ENCODE measurements at places on chromosomes 2 and 18.

DNA sequence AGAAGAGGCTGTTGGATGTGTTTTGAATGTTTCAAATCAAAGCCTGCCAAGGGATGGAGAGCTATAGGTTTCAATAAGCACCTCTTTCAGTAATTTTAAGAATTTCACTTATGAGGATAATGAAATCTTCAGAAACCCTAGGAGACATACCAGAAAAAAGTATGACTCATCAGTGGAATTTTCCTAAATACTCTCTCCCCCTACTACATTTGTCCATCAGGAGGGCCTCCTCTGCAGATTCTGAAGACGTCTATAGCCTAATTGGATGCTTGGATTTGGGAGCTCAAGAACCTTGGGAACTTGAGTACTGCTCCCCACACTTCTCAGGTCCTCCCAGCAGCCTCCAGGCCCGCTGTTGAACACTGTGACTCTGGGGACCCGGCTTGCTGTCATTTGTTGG lies 374.3 kb downstream of the SLC4A3 start:
- no peak for DNase-seq

DNA sequence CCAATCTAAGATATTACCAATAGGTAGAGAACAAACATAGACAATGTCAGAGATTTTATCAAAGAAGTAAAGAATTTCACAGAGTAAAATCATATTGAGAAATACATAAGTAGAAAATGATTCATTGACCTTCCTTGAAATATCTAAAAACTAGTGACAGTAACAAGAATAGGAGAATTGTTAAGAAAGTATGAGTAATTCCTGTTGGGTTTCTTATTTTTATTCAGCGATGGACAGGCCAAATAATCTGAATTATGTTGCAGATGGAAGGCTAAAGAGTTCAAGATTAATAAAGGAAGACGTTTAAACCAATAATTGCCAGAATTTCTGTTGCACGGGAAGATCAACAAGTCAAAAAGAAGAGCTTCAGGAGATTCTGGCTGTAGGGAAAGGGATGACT lies 163.4 kb upstream of the RASGRP3 start:
- DNase-seq = no peak

- no peak for DNase-seq
These were observed 136.3 kb downstream of the TMEM163 start for GRCh38 chr2:134582547-134582899.

GRCh38 chr18:62828852-62829251 lies 113.5 kb downstream of the PHLPP1 start:
- no peak for DNase-seq

- DNase-seq = no peak
These were observed 2750.9 kb downstream of the RPIA start for GRCh38 chr2:91442246-91442905.

- no peak for DNase-seq
These were observed 225.7 kb downstream of the MTX2 start for GRCh38 chr2:176494949-176495353.

DNA sequence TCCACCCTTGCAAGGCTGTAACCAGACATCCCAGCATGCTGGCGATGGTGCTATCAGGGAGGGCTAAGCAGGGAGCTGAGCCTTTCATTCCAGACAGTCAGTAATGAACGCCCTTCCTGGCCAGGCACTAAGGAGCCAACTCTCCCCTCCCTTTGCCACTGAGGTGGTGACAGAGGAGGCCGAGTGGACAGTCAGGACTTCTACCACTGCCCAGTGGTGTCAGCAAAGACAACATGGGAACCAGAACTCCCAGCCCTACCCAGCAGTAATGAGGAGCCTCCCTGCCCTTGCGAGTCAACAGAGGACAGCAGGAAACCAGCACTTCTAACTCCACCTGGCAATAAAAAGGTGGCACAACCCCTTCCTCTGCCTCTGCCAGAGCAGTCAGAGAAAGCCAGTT lies 68.6 kb downstream of the ZAP70 start:
- no peak for DNase-seq
